ENCODE measurements at places on chromosomes 12 and 14.

DNA sequence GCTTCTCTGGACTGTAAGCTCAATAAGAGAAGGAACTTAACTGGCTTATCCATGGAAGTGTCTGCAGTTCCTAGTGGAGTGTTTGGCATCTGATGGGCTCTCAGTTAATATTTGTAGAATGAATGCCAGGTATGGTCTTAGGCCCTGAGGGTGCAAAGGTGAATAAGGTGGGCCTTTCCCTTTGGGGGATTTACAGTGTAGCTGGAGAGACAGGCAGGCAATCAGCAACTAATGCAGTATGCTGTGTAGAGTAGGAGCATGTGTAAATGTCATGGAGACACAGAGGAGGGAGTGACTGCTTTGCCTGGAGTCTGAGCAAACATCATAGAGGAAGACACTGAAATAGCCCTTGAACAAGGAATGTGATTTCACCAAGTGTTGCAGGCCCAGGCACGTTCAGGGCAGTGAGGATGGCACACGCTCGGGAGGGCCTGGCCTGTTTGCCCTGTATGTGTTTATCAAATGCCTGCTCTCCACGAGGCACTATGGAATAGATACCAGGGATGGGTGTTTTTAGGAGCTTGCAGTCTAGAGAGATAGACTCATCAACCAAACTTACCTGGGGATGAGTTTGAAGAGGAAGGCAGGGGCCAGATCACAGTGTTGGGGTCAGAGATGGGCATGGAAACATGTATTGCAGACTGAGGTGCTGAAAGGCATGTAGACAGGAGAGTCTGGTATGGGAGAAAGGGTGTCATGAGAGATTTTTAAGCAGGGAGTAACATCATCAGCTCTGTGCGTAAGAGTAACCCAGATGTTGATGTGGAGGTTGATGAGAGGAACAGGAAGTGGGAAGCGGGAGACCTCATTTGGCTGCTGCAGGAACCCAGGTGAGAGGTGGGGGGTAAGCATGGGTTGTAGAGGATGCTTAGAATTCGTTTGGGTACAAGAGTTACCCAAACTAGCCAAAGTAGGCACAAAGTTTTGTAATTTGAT lies 54.1 kb downstream of the PLXNC1 start:
- DNase-seq = peak; percentile 30

- no peak for DNase-seq
These were observed 120.1 kb downstream of the ITPR2 start for GRCh38 chr12:26712892-26713291.

DNA sequence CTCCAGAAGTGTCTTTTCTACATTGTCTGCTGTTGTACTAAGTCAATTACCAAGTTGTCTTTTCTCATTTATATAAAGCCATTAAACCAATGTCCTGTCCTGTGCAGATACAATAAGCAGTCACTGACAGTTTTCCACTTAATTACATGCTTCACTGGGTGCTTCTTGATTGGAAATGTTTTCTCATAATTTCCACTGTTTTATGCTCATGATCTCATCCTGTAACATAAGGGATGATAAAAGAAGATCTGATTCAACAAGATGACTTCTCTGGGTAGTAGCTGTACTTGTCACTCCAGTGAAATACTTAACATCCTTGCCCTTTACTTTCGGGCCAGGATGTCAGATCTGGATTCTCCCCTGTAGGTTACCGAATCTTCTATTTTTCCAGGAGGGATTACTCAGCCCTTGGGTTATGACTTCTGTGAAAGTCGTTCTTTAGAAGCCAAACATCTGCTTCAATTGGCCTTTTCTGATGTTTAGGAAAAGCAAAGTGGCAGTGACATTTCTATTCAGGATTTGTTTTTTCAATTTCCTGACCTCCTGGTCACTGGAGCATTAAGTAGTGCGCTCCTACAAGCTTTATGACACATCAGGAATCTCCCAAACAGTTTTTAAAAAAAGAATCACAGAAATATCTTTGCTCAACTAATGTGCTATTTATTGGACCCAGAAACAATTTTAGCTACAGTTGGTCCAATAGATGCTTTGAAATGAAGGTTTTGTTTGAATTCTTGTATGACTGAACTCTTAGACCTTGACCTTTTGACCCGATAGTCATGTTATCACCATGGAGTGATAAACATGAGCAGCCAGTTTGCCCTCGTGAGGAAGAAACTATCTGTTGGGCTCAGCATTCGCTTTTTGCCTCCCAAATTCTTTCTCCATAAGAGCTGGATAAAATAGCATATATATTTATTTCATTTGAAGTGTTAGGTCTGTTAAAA lies 234.5 kb upstream of the SSTR1 start:
- no peak for DNase-seq

DNA sequence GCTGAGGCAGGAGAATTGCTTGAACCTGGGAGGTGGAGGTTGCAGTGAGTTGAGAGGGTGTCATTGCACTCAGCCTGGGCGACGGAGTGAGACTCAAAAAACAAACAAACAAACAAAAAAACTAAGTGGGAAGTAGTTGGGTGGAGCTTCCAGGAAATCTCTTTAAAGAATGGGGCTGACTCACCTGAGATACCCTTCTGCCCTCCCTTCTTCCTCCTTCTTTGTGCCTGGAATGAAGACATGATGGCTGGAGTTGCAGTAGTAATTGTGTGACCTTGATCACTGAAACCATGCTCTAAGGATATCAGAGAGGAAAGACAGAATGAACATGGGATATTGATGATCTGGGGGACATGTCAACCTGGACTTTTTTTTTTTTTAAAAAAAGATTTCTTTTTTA lies 87.6 kb upstream of the MED13L start:
- no peak for DNase-seq

DNA sequence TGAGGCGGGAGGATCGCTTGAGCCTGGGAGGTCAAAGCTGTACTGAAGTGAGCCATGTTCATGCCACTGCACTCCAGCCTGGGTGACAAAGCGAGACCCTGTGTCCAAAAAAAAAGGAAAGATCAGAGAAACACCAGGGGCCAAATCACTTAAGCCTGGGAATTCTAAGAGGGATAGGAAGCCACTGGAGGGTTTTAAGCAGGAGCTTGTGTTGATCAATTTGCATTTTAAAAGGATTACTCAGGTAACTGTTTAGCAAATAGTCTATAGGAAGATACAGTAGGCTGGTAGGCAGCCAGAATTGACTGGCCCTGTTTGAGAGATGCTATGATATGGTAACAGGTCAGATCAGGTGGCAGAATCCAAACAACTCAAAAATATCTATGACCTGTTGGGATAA lies 162.7 kb downstream of the SPTSSA start:
- no peak for DNase-seq

GRCh38 chr12:70994217-70994788 lies 73.8 kb upstream of the PTPRR start:
- DNase-seq = no peak

DNA sequence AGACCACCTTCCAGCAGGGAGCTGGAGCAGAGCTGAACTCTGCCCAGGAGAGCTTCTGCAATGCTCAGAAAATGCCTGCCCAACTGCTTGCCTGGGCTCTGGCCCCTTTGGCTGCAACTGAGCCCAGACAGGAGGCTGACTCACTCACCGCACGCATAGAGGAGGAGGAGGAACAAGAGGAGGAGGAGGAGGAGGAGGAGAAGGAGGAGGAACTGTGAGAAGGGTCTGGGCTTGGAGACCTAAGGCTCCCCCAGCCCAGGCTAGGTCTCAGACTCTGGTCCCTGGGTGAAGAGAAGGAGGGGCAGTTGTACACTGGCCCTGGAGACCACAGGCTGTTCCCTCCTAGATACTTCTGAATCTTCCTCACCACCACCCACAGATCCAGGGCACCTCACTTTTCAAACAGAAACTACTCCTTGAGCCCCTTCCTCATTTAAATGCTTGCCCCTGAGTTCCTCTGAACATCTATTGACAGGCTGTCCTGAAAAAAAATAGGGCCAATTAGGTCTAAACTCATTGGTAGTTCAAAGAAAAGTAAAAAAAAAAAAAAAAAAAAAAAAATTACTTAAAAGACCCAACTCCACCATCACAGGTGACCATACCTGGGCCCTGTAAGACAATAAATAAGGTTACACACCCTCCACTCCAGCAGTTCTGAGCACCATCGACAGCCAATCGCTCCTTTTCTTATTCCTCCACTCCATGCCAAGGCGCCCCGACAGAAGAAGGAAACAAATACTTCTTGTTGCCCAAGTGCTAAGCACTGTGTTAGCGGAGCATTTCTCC lies 674 bp downstream of the VDR start:
- no peak for DNase-seq

DNA sequence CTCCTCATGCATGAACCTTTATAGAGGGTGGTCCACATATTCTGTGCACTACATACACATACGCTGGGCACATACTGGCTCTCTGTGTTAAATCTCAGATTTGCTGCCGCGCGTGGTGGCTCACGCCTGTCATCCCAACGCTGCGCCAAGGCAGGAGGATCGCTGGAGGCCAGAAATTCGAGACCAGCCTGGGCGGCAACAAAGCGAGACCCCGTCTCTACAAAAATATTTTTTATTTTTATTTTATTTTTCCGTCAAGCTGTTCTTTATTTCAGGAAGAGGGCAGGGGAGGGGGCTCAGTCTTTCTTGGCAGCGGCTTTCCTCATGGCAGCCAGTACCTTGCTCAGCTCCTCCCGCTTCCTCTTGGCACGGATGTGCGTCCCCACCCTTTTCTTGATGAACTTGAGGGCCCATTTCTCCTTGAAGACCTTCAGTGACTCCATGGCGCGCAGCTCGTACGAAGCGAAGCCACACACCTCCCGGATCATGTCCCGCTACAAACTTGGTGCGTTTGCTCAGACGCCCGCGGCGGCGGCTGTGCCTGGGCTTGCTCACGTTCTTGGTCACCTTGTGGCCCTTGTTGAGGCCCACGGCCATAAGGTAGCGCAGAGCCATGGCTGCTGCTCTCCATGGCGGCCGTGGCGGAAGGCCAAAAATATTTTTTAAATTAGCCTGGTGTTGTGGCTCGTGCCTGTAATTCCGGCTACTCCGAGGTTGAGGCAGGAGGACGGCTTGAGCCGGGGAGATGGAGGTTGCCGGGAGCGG lies 3.2 kb downstream of the DCAF4 start:
- no peak for DNase-seq

Measured in T-helper 2 cell (primary cell).